ENCODE measurements at places on chromosomes 7 and 10.

- no peak for DNase-seq
Observed at GRCh38 chr10:12324530-12324929, 24.8 kb upstream of the CAMK1D start.

DNA sequence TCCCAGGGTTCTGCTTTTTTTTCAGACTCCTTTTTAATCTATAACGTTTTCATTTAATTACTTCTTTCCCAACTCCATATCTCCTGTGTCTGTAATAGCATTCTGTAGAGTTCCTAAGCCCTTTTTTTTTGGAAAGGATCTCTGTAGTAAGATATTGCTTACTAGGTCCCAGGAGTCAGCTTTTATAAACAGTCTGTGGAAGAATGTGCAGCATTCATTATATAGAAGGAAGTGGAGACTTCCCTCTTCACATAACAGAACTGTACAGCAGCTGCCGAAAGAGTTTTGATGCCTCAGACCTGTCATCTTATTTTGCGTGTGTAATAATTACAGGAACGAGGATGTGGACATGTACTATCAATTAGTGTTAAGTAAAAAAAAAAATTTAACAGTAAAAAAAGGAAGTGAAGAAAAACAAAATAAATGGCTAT, 7.4 kb upstream of the STEAP4 start:
- DNase-seq, result no peak

GRCh38 chr7:123024989-123025758, 29.7 kb upstream of the TAS2R16 start:
- DNase-seq, result no peak

DNA sequence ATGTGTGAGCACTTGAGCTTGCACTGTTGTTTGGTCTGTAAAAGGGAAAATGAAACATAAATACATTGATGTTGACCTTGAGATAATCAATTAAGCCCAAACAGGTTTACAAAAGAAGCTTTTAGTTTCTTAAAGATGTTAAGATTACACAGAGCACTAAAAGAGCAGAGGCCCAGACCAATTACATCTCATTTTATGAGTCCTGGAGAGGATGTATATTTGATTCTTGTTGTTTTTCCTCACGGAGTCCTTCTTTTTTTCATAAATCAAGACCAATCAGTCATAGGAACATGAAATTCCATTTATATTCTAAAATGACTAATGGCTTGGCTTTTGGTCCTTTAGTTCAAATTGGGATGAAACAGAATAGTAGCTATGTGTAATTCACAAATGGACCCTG, 249.7 kb upstream of the NPY start:
- no peak for DNase-seq

GRCh38 chr7:78301407-78301806, 502.8 kb downstream of the PHTF2 start:
- DNase-seq, result no peak

DNA sequence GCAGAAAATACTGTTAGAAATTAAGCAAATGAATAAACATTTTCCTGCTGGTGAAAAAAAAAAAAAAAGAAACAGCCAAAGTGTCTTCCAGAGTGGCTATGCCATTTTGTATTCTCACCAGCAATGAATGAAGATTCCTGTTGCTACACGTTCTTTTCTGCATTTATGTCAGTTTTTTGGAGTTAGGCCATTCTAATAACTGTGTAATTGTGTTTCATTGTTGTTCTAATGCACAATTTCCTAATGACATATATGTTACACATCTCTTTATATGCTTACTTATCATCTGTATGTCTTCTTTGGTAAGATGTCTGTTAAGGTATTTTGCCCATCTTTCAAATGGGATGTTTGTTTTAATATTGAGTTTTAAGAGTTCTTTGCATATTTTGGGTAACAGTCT, 213.7 kb downstream of the ITGB1 start:
- DNase-seq, result no peak

GRCh38 chr7:84191842-84192241, 2.7 kb downstream of the SEMA3A start:
- no peak for DNase-seq

DNA sequence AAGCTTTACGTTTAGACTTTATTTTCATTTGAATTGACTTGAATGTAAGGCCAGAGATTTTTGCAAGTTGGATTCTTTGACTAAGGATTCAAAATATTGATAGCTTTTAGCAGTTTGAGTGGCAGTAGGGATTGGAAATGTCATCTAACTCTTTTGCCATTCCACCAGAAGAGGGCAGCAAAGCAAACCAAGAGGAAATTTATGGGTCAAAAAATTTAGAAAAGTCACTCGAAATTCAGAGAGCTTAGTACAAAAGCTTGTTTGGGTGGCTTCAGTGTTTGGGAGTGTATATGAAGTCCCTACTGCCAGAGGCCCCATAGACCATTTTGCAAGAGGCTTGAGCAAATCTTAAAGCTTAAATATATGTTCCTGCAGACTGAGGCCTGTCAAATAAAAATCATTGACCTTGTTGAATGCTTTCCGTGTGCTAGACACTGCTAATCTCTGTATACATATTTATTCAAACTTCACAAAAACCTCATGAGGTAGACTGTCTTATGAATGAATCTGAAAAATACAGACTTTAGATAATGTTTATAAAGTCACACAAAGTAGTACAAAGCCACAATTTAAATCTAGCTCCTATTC, 44.6 kb upstream of the RSBN1L start:
- DNase-seq, result peak; percentile 48

DNA sequence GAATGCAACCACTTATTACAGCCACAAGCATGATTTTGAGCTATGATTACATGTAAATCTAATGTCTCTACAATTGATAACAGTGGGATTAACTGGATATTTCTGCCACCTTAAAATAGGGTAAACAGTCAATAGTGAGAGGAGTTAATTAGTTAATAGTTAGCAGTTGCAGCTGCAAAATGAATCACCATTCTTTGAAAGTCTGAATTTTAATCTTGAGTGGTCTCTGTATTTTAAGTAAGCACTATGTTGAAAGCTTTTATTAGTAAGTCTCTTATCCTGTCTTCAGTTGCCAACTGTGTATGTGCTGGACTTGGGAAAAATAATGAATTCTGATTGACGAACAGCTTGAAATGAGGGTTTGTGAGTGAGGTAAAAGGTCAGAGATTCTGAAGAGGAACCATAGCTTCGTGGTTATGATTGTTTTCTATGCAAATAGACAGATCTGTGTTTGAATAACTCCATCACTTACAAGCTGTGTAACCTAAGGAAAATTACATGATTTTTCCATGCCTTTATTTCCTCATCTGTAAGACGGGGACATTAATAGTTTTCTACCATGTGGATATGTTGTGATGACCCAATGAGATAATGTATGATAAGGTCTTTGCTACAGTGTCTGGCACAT, 75.2 kb downstream of the RNLS start:
- no peak for DNase-seq

All from CD4-positive, alpha-beta T cell treated with Interleukin-6 at 100 ng/mL for 8 hours (primary cell).